ENCODE measurements at places on chromosomes 5 and 9.

DNA sequence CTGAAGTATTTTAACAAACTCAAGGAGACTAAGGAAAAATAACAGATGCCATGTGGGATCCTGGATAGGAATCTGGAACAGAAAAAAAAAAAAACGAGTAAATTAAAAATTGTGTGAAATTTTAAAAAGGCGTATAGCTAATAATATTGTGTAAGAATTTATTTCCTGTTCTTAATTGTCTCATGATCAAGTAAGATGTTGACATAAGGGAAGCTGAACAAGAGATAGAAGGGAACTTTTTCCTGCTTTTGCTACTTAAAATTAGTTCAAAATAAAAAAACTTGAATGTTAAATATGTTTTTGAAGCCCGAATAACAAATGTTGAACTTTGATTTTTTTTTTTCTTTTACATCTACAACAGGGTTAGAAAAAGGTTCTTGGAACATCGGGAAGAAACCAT, 10.5 kb downstream of the SNAPC3 start:
- no peak for DNase-seq

DNA sequence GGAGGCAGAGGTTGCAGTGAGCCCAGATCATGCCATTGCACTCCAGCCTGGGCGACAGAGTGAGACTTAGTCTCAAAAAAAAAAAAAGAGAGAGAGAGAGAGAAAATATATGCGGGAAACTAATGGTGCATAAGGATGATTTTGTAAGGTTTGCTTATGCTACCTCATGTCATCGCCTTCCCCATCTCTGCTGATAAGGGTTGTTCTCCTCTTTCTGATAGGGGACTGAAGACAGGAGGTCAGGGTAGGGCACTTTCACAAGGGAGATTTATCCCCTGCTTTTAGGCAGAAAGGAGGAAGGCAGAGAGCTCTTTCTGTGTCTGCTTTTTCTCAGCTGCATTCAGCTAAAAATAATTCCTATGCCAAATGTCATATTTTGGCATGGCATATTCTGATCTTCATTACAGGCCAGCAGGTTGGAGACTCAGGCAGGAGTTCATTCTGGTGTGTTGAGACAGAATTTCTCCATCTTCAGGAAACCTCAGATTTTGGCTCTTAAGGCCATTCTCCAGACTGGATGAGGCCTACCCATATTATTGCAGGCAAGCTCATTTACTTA, 220.2 kb downstream of the AUH start:
- DNase-seq, result no peak

DNA sequence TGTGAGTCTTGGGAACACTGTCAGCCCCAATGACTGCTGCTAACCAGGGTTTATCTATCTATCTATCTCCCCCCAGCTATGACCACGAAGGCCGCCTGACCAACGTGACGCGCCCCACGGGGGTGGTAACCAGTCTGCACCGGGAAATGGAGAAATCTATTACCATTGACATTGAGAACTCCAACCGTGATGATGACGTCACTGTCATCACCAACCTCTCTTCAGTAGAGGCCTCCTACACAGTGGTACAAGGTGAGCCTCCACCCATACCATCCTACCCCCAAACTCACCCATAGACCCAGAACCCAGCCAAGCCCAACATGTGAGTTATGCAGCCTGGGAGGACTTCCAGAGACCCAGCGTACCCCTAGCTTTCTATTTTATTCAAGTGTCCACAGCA, 65.4 kb upstream of the WWC1 start:
- no peak for DNase-seq

DNA sequence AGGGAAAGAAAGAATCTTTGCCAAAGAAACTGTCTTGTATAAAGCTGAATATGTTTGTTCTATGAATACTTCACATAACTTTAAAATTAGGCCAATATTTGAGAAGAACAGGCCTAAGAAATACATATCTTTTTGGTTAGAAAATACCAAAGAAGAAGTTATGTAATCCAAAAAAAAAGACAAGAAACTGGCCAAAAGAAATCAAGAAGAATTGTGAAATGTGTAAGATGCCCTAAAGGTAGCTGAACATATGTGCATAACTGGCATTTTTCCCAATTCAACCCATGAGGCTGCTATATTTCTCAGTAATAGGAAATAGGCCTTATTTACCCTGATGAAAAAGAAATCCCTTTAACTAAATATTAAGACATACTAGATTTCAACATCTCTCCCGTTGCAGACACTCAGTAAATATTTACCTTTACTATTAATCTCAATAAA, 290.0 kb downstream of the CETN3 start:
- DNase-seq, result no peak

- DNase-seq, result no peak
Observed at GRCh38 chr9:37996819-37997217, 72.2 kb downstream of the SHB start.

GRCh38 chr9:21504894-21505293, 22.8 kb upstream of the IFNE start:
- DNase-seq, result no peak
